CD4-positive, CD25-positive, alpha-beta regulatory T cell (primary cell): ENCODE measurements at places on chromosomes 2 and 18.

DNA sequence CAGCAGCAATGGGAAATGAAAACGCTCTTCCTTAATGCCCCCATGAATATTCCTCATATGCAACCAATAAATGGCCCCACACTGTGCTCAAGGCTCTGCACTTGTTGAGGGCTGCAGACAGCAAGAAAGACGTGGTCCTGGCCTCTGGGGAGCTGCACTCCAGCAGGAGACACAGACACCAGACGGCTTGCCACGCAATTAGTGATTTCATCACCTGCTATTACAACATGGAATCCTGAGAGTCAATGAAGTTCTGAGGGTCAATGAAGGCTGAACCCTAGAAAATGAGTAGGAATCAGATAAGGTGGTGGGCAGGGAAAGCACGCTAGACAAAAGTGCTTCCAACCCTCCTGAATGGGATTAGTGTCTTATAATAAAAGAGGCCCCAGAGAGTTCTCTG, 18.9 kb downstream of the CREG2 start:
- DNase-seq = no peak

DNA sequence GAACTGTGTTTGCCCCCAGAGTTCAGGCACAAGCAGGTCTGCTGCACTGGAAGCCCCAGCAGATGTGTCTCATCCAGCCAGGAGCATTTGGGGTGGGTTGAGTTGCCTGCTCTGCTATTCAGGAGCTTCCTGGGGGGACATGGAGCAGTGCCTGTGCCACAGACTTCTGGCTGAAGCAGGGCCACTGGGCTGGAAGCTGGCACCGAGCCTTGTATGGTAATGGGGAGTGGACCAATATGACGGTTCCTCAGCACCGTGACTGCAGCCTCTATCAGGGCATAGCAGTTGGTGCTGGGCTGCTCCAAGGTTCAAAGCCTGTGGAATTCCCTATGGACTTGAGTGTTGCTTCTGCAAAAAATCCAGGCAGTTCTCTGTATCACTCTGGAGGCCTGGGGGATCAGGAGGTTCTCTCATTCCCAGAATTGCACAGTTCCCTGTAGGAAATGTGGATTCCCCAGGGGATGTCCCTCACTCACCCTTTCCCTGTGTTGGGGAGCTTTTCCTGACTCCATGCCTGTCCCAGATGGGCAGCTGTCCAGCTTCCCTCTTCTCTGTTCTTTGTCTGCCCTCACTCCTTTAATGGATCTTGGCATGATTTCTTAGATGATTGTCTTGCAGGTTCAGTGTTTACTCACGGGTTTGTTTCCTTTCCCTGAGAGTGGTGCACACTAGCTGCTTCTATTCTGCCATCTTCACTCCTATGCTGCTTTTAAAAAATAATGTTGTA, 37.2 kb upstream of the THSD7B start:
- no peak for DNase-seq

DNA sequence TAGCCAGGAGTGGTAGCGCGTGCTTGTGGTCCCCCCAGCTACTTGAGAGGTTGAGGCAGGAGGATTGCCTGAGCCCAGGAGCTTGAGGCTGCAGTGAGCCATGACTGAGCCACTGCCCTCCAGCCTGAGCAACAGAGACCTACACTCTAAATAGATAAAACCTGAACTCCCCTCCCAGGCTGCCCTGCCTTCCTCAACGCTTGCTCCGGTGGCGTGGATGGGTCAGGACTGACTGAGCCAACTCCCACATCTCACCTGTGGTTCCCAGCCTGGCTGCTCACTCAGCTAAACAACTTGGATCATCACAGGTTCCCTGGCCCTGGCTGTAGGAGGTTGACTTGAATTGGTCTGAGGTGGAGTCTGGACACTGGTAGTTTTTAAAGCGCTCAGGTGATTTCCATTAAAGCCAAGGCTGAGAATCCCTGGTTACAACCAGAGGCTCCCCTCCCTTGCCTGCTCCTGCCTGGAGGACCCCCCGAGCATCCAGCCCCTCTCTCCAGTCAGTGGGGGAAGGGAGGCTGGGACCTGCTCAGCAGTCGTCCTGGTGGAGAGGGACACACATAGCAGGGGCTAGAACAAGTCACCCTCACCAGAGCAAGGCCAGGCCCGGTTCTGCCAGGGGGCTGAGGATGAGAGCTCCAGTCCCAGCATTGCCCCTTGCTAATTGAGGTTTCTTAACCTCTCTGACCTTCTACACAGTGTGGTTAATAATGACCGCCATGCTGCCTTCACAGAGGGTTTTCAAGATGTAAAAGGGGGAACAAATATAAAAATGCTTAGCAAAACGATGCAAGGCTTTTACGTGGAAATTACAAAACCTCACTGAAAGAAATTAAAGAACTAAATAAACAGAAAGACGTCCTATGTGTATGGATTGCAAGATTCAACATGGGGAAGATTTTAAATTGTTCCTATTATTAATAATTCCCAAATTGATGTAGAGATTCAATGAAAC, 46.9 kb upstream of the TAF1B start:
- no peak for DNase-seq

DNA sequence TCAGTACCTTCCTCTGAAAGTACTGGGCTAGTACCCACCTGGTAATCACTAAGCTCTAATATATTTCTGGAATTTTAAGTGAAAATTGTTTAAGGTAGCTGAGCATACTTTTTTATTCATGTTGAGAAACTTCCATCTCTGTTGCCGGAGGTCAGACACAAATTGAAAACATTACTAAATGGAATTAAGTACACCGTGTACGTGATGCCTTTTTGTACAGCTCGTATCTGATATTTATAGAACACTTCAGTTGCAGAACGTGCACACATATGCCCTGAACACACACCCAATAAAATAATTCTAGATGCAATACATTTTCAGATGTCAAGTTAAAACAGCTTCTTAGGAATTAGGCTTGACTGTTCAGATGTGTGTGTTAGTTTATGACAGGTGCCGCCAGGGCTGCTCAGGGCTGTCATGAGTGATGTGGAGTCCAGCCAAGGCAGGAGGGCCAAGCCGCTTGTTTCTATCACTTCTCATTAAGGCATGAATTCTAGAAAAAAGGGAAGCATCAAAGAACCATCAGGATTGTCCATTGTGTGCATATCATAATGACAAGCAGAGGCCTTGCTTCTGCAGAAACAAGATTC, 80.9 kb upstream of the FOSL2 start:
- DNase-seq = no peak

DNA sequence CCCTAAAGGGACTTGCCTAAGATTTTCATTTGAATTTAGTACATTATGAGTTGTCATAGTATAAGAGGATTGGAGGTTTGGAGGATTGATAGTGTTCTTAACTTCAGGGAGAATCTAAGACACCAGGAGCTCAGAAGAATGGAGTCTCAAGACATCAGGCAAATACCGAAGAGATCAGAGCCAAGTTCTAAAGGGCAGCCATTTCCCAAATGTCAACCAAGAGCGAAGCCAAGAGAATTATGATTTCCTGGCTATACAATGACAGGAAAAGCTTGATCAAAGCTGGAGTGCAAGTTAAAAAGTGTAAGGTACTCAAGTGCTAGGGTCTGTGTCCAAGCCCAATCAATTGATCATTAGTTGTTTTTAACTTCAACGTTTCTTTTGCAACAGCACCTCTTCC, 283.0 kb upstream of the FN1 start:
- no peak for DNase-seq

DNA sequence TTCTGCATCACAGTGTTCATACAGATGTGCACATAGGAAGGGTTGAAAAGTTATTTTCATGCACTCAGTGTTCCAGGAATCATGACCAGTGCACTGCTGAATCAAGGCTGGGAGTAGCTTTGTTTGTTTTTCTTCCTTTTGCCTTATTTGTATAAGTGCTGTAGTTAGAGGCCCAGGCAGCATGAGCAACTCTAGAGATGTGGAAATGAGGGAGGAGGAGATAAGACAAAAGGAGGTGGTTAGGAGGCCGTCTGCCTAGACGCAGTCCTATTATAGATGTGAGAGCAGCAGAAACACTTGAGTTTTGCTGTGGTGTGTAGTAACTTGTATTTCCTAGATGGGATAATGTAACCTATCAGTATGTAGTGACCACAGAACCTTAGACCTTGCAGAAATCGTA, 264.3 kb upstream of the RASGRP3 start:
- DNase-seq = no peak

DNA sequence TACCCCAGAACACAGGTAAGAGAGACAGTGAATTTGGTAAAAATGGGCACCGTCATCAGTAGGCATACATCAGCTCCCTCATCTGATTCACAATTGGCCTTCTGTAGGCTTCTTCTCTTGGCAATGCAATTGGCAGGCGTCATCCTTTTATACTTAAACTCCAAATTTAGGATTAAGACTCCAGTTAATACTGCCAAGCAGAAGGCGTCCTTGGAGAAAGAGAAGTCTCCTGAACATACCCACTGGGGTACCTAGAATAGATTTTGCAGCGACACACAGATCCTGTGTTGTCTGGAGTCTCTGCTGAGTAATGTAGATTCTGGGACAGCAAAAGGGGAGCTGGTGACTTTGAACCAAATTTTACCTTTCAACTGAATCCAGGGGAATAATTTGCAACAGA, 592 bp upstream of the METAP1D start:
- no peak for DNase-seq

DNA sequence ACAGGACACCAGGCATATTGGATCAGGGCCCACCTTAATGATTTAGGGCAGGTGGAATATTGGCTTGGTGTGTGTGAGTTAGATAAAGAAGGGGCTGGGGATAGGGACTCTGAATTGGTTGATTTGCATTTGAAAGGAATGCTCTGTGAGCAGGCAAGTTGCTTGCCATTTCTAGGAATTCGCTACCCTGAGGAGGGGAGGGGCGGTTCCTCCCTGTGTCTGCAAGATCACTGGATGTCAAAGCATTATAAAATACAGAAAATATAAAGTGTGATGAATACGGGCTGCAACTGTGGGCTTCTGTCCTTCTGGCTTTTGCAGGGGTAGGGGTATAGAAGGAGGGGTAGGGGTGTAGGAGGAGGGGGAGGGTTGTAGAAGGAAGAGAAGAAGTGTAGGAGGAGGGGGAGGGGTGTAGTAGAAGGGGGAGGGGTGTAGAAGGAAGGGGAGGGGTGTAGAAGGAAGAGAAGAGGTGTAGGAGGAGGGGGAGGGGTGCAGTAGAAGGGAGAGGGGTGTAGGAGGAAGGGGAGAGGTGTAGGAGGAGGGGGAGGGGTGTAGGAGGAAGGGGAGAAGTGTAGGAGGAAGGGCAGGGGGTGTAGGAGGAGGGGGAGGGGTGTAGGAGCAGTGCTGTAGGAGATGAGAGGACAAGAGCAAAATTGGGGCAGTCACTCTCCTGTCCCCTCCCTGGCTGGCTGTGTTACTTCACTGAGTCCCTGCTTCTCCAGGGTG, 238.0 kb upstream of the COPS8 start:
- DNase-seq = no peak

- no peak for DNase-seq
Observed at GRCh38 chr2:37390777-37391176, 46.3 kb downstream of the QPCT start.

- DNase-seq = no peak
Observed at GRCh38 chr18:12053289-12053688, 40.4 kb upstream of the ANKRD62 start.
